ENCODE measurements at places on chromosomes 13 and 19.
A peak's percentile ranks its signal among the peaks of the same experiment; 100 is the strongest.

DNA sequence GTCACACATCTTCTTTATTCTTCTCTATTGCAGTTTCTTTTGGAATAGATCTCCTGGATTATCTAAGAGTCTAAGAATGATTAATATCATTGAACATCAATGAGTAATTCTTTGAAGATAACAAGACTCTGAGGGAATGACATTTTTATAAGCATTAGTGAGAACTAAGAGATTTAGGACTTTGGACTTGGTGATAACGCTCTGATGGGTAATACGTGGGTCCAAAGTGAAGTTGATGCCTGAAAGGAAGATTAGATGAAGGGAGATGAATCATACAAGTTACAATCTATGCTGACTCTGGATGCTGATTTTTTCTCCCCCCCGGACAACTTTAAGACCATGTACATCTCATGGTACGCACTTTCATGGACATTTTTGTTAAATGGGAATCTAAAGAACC, 364.5 kb downstream of the GPC5 start:
- DNase-seq: no peak

GRCh38 chr13:63190742-63191141, 1775.1 kb upstream of the PCDH20 start:
- no peak for DNase-seq

- no peak for DNase-seq
Observed at GRCh38 chr13:23087880-23088279, 92.9 kb upstream of the SGCG start.

DNA sequence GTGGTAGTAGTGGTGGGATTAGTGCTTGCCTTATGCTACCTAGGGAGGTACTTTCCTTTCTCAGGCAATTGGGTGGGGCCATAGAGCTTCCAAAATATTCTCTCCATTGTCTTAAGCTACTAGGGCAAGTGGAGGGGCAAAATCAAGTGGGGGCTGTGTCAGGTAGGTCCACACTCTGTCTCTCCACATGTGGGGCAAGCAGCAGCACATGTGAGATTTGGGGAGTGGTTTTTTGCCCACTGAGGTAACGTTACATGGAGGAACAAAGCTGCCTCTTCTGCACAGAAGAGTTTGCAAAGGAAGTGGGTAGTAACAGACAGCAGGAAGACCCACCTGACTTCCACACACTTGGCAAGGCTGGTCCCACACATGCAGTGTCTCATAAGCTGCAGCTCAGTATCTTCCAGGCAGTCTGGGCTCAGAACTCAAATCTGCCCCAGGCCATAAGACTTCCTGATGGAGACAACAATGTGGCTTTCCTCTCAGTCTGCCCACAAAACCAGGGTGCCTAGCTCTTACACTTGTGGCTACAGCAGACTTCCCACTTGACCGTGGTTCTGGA, 1581.5 kb upstream of the PCDH20 start:
- no peak for DNase-seq

DNA sequence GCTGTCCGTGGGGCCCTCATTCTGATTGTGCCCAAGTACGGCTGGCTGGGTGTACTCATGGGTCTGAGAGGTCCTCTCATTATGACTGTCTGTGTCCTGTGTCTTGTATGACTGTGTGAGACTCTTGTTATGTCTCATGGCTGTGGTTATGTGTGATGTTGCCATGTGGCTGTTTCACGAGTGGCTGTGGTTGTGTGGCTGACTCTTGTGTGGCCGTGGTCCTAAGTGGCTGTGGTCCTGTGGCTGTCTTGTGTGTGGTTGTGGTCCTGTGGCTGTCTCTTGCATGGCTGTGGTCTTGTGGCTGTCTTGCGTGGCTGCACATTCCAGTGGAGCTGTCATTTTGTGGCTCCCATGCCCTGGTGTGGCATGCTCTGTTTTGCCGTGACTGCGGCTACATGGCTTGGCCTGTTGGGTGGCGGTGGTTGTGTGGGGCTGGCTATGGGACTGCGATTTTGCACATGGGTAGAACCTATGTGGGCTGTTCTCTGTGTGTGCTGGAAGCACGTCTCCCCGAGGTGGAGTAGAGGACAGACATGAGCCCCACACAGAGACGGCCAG, 2.5 kb downstream of the LYL1 start:
- peak; percentile 43 for DNase-seq

- no peak for DNase-seq
Observed at GRCh38 chr13:40533072-40533471, 133.4 kb downstream of the FOXO1 start.

DNA sequence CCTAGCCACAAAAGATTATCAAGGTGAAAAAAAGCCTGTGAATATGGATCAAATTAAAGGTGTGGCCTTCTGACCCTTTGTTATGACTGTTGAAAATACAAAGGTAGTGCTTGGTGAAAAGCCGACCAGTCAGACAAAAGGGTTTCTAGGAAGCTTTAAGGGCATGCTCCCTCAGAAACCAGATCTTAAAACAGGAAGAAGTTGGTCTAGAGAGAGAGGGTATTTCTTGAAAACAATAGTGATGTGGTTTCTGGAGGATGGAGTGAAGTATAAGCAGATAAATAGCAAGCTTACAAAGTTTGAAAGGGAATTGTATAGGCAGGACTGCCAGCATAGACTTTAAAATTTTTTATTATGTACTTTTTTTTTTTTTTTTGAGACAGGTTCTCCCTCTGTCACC, 5.0 kb upstream of the EID2 start:
- DNase-seq: no peak

DNA sequence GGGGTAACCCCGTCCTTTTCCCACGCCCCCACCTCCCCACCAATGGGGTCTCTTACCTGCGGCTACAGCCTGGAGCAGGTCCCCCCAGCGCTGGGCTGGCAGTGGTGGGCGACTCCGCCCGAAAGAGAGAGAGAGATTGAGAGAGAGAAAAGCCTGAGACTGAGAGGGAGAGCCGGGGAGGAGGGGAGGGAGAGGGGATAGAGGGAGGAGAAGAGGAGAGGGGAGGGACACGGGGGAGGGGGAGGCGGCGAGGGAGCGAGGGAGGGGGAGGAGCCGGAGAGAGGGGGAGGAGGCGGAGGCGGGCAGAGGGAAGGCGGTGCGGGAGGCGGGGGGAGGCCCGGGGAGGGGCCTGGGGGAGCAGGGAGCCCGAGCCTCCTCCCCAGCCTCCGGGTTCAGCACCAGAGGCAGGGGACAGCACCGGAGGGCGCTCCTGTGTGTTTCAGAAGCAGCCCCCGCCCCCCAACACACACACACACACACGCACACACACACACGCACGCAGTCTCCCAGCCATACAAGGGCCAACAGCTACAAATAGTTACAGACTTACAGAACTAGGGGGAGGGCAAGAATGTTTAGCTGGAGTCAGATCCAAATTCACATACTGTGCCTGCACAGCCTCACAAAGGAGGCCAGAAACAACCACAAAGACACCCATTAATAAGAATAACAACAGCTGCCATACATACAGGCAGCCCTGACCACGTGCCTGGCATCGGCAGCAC, at the start of gene SLC8A2:
SLC8A2 (minus strand) TSS at position 161 of the 725 bp plus-strand sequence. CDS start 5,490 bp downstream, outside the sequence.
- DNase-seq: peak; percentile 19

GRCh38 chr13:74077375-74077774, 56.8 kb downstream of the KLF12 start:
- DNase-seq: no peak

DNA sequence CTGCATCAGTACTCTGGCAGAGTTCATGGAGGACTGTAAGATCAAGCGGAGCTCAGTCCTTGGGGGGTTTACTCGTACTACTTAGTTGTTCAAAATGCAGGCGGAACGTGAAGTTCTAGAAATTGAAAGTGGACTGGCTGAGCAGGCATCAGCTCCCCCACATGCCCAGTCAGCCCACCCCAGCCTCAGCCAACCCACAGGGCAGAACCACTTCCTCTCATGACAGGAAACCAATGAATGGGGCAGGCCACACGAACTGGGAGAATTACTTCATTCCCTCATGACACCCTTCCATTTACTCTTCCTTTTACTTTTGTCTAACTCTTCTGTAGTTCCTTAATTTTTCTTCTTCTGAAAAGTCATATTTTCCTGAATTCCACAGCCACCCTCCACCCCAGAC, 71.9 kb downstream of the FLT1 start:
- DNase-seq: peak; percentile 10

DNA sequence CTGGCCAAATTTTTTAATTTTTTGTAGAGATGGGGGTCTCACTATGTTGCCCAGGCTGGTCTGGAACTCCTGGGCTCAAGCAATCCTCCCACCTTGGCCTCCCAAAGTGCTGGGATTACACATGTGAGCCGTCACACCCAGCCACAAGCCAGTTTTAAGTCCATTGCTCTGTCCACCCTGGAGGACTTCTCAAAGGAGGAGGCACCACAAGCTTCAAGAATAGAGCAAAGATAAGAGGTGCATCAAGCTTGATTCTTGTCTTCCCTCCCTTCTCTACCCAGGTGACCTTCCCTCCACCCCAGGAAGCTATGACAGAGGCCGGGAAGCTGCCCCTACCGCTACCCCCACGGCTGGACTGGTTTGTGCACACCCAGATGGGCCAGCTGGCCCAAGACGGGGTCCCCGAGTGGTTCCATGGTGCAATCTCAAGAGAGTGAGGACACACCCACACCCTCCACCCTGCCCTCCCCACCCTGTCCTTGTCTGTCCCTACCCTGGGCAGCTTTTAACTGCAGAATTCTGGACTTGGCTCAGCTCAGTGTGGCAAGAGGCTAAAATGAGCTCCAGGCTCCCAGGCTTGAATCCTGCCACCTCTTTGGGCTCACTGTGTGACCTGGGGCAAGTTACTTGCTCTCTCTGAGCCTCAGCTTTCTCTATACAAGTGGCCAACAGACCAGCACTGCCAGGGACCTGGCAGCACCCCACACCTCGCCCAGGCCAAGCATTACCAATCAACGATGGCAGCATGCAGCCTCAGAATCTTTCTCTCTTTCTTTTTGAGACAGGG, 5.2 kb downstream of the HSH2D start:
- no peak for DNase-seq

DNA sequence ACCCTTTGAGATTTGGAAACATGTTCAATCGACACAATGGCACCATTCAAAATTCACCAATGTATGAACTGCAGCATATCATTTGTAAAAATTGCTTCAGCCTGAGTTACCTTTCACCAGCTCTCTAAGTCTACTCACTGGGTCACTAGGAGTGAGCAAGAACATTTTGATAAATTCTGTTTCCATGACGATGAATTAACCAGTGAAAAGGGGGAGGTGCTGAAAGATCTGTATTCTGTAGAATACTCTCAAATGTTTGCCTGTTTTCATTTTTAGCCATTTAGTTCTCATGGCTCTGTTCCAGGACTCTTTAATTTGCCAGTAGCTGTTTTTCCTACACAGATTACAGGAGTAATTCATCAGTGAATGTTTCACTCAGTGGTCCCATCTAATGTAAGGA, 883.4 kb downstream of the DIAPH3 start:
- no peak for DNase-seq

DNA sequence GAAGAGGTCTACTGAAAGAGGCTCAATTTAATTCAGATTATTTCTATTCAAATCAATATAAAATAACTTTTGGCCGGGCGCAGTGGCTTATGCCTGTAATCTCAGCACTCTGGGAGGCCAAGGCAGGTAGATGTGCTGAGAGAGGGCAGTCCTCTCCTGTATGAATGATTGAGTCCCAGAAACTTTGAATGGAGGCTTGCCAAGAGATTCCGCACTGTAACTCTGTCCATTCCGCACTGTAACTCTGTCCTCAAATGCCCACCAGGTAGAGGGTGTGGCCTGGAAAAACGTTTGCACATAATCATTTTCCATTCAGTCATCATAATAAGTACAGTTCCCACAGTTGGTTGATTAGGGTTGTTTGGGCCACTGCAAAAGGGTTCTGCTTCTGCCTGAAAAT, 274.7 kb upstream of the SOX21 start:
- DNase-seq: no peak

GRCh38 chr13:110628477-110628793, 13.1 kb downstream of the NAXD start:
- no peak for DNase-seq
